ENCODE measurements at places on chromosomes 2 and 18.

GRCh38 chr18:45349467-45349866 is 265.8 kb upstream of the SLC14A2 start:
- no peak for DNase-seq

GRCh38 chr2:112572005-112572404 is 12.4 kb upstream of the CHCHD5 start:
- no peak for DNase-seq

- DNase-seq, result peak; percentile 54
These were observed 53.7 kb upstream of the ARL4C start for GRCh38 chr2:234550511-234551107.

DNA sequence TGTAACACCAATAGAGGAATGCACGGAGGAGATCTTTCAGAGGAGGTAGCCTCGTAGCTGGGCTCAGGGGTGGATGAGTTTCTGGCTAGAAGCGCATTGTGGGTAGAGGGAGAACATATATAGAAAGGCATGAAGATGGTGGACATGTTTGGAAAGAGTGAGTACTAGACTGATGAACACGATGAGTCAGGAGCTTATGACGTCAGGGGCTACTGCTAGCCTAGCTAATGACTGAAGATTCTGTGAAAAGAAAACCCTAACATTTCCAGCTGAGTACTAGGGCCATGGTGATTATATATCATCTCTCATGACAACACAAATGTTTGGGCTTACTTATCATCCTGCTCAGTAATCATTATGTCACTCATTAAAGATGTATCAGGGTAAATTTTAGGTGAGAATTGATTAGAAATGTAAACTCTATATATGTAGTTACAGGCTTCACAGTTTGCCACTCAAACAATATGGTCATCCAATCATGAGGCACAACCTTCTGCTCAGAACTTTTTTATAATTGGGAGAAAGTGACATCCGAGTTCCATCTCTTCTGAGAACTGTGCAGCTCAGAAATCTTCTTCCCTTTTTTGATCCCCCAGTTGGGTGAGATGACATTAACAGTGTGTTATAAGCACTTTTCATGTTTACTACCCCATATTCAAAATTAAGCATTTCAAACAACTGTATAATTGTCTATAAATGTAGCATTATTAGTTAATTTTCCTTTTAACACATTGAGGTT is 22.2 kb upstream of the IL1RN start:
- DNase-seq, result peak; percentile 67

- DNase-seq, result no peak
These were observed 41.6 kb upstream of the TMEM163 start for GRCh38 chr2:134760385-134760784.

Measured in HCEC 1CT (cell line).